Astrocyte (in vitro differentiated cells and primary cell): ENCODE measurements at places on chromosomes 2 and 18.

GRCh38 chr2:236919209-236919608, 166.5 kb upstream of the COPS8 start:
- DNase-seq = peak; percentile 14

- peak; percentile 15 for DNase-seq
Measured at GRCh38 chr2:68185541-68186164, 28.0 kb downstream of the PNO1 start.

DNA sequence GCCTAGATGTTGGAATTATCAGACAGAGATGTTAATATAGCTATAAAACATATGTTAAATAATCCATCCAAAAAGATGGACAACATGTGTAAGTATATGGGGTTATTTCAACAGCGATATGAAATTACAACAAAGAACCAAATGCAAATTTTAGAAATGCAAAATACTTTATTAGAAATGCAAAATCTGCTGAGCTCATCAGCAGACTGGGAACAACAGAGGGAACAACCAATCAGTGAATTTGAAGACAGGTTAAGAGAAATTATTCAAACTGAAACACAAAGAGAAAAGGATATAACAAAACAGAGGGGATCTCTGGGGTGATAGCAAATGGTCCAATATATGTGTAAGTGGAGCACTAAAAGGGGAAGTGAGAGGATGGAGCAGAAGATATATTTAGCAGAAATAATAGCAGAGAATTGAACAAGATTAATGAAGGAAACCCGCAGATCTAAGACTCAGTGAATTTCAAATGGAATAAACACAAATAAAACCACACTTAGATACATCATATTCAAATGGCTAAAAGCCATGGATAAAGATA, 13.5 kb upstream of the HS6ST1 start:
- no peak for DNase-seq

- DNase-seq = no peak
Measured at GRCh38 chr18:37570336-37570930, 4.8 kb upstream of the CELF4 start.

- no peak for DNase-seq
Measured at GRCh38 chr2:124347209-124347608, 322.1 kb downstream of the CNTNAP5 start.

GRCh38 chr2:221085341-221085900, 486.7 kb downstream of the EPHA4 start:
- DNase-seq = peak; percentile 55

GRCh38 chr2:72394541-72395070, 246.9 kb upstream of the CYP26B1 start:
- DNase-seq = no peak

GRCh38 chr18:46332921-46333341, 228.7 kb downstream of the HAUS1 start:
- no peak for DNase-seq

- DNase-seq = no peak
Measured at GRCh38 chr2:46979571-46979979, 64.0 kb upstream of the MCFD2 start.

DNA sequence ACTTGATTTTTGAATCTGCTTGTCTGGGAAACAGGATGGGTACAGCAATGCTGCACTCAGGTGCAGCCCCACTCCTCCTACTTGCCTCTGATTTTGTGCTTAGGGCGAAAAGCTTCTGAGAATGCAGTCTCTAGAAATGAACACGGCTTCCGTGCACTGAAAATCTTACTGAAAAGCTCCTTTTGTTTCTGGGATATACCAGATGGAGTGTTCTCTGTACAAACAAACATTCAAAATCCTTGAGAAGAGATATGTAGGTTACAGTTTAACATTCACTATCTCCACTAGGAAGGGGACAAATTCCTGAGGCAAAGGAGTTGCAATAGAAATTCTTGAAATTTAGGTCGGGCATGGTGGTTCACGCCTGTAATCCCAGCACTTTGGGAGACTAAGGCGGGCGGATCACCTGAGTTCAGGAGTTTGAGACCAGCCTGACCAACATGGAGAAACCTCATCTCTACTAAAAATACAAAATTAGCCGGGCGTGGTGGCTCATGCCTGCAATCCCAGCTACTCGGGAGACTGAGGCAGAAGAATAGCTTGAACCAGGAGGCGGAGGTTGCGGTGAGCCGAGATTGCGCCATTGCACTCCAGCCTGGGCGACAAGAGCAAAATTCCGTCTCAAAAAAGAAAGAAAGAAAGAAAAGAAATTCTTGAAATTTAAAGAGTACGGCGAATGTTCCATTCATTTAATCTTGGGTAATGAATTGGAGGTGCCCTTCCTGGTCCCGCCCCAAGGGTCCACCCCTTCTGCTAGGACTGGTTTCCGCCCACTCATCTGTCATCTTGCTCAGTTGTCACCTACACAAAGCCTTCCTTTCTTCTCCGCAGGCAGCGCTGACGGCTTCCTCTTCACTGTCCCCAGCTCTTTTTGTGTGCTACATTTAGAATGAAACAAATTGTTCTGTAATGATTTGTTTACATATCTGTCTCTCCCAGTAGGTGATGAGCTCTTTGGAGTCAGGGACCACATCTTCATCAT, 92.4 kb downstream of the SOCS6 start:
- peak; percentile 67 for DNase-seq

- DNase-seq = peak; percentile 87
Measured at GRCh38 chr2:39696838-39697237, 31.1 kb downstream of the TMEM178A start.

- DNase-seq = no peak
Measured at GRCh38 chr18:6414723-6415417, at the start of gene L3MBTL4. TSS of gene L3MBTL4 (minus strand) at chr18:6414911. CDS start at chr18:6311625, 103,286 bp downstream.

DNA sequence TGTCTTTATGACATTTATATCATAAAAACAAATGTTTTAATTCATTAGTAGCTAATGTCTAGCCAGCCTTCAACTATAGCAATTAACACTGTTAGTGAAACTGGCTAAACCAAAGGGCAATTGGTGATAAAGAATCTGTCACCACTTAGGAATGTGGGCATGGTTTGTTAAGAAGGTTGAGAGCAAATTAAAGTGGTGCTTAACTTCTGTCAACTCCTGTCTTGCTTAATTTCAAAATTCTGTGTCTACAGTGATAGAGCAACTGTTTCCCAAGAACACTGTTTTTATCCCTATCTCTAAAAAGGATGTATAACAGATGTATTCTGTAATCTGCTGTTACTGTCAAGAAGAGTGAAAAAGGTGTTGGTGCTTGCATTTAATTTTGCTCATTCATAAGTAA, 36.5 kb downstream of the CFAP36 start:
- DNase-seq = peak; percentile 44
